ENCODE measurements at places on chromosomes 3 and 15.
A peak's percentile ranks its signal among the peaks of the same experiment; 100 is the strongest.

DNA sequence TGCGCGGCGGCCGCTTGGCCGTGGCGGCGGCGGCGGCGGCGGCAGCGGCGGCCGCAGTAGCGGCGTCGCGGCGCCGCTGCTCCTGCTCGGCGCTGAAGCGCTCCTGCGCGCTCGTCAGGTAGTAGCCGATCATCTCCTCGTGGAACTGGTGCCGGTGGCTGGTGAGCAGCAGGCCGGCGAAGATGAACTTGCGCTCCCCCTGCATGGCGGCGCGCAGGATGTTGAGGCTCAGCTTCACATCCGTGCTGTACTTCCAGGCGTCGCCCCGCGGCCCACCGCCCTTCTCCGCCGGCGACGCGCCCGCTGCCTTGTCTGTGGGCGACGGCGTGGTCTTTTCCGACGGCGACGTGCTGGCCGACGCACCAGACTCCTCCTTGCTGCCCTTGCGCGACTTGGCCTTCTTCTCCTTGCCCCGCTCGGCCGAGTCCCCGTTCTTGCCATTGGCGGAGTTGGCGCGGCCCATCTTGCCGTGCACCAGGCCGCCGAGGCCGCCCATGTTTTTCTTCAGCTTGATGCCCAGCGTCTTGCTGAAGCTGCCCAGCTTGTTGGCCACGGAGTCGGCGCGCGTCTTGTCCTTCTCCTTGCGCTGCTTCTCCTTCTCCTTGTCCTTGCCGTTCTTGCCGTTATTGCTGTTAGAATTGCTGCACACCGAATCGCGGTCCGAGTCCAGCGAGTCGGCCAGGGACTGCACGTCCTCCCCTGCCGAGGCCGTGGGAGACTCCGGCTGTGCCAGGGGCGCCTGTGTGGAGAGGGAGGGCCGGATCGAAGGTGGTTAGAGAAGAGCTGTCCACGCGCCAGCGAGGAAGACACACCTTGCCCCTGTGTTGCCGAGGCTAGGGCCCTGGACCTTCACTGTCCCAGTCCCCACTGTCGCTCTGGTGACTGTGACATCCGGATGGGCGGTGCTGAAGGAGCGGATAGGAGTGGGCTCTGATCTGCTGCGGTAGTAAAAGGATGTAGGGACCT is 157.6 kb downstream of the KLF13 start:
- peak; percentile 54 for DNase-seq

GRCh38 chr15:68318008-68318835 is 40.7 kb downstream of the FEM1B start:
- no peak for DNase-seq

DNA sequence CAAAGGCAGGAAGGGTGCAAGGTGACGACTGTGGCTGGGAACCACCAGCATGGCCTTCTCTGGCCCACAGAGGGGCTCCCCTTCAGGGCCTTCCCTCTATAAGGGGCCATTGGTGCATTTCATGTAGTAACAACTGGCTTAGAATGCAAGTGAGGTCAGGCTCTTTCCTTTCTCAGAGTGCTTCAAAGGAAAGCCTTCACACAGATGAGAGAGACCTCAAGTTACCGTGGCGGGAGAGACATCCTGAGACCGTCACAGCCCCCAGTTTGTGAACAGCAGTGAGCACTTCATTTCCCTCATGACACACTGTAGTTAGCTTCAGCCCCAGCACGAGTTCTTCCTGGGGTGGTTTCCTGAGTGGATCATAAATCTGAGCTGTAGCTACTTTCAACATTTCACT is 96.6 kb upstream of the LIMD1 start:
- no peak for DNase-seq

GRCh38 chr15:71443538-71443937 is 328.3 kb downstream of the THSD4 start:
- peak; percentile 39 for DNase-seq
